Myometrial cell (primary cell): ENCODE measurements at places on chromosomes 7 and 10. TPM values are rescaled to one million over a fixed set of nuclear protein-coding genes. Genes with fewer than 3 reads are reported as not detected.

Gene SEC61A2
- total RNA-seq, result 4.4 and 6.3 TPM in 2 replicates

Gene ZNF853
- total RNA-seq, result under 0.01 and 0.58 TPM in 2 replicates

Gene SEMA3E
- total RNA-seq, result 0.35 TPM in 1 of 2 replicates, not detected in the other

Gene ZP3
- 0.29 and 1.9 TPM in 2 replicates for total RNA-seq

Gene SORCS1
- total RNA-seq, result not detected in 2 replicates

Gene HOXA3
- 0.18 TPM in 1 of 2 replicates, not detected in the other for total RNA-seq

Gene CHST3
- 16.1 and 21.8 TPM in 2 replicates for total RNA-seq

Gene TLX1
- total RNA-seq, result not detected in 2 replicates

Gene TAS2R5
- total RNA-seq, result not detected in 2 replicates

Gene HTR7
- 0.18 and 0.29 TPM in 2 replicates for total RNA-seq

Gene NANOS1
- under 0.01 and 0.58 TPM in 2 replicates for total RNA-seq

Gene IKZF1
- not detected in 2 replicates for total RNA-seq
